ENCODE measurements at places on chromosomes 3 and 15.

DNA sequence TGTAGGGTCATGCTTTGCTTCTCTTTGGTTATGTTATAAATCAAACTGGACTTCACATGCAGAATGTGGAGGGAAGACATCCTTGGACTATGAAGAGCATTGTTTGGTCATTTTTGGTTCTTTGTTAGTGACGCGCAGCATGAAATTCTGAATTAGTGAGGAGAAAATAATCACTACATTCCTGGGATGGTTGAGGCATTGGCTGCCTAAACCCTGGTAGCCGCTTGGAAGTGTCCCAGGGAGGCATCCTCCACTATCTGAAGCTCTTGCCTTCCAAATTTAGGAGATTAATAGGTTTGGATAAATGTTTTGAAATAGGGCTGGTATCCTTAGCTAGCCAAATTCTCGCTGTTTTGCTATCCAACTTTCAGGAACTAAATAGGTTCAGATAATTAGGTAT lies 96.2 kb downstream of the CLSTN2 start:
- no peak for DNase-seq

- DNase-seq = no peak
Measured at GRCh38 chr3:37701734-37702433, 159.8 kb upstream of the CTDSPL start.

DNA sequence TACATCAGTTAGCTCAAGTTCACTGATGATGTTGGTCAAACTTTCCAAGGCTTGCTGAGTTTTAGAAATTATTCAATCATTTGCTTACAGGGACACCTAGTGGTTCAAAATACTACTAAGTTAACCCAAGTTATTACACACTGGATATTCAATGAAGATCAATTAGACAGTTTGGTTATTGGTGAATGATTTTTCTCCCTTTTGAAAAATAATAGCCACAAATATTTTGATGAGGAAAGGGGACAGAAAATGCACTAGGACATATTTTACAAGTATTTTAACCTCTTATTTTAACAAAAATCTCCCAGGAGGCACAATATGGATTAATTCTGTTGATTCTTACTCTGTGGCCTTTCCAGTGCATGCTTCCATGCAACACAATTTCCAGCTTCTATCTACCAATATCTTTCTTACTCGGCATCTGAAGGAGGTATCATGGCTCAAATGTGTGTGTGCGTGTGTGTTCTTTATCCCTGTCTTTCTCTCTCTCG lies 20.1 kb upstream of the GOLGA6L2 start:
- no peak for DNase-seq

GRCh38 chr3:133040696-133041523 lies 2.7 kb downstream of the TMEM108 start:
- peak; percentile 34 for DNase-seq

DNA sequence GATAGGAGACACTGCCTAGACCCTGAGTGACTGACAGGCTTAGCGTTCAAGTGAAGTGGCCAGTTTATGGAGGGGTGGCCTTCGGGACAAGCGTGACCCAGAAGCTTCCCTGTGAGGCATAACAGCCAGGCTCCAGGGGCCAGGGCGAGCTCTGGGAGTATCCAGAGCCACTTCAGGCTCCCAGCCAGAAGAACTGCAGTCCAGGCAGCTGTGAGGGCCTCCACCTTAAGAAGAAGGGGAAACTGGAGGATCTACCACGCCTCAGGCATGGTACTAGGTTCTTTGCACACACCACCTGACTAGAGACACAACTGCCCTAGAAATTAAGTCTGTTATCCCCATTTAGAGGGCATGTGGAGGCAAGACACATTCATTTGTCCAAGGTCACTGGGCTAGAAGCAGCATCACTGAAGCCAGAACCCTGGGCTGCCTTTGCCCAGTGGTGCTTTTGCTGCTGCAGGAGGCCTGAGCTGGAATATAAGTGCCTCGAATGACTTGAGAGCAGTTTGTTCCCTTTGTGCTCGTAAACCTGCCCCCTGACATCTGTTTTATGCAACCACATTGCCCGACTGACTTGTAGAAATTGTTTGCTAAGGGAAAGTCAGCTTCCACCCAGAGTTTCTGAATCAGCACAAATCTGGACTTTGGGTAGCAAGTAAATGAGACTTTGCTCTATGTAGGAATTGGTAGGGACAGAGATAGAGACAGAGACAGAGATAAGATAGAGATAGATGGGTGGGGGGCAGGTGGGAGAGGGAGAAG lies 23.3 kb downstream of the RASGRF1 start:
- no peak for DNase-seq

GRCh38 chr15:68642491-68642845 lies 63.7 kb downstream of the CORO2B start:
- DNase-seq = no peak

- DNase-seq = no peak
Measured at GRCh38 chr3:60652829-60653228, 598.4 kb downstream of the FHIT start.

DNA sequence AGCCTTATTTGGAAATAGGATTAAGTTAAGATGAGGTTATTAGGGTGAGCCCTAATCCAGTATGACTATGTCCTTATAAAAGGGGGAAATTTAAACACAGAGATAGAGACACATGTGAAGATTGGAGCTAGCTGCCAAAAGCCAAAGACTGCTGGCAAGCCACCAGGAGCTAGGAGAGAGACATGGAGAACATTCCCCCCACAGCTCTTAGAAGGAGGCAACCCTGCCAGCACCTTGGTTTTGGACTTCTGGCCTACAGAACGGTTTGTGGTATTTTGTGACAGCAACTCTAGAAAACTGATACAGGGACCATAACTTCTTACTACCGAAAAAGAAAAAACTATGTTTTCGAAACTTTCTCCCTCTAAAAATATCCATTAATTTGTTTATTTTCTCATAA lies 245.3 kb upstream of the RARB start:
- no peak for DNase-seq

DNA sequence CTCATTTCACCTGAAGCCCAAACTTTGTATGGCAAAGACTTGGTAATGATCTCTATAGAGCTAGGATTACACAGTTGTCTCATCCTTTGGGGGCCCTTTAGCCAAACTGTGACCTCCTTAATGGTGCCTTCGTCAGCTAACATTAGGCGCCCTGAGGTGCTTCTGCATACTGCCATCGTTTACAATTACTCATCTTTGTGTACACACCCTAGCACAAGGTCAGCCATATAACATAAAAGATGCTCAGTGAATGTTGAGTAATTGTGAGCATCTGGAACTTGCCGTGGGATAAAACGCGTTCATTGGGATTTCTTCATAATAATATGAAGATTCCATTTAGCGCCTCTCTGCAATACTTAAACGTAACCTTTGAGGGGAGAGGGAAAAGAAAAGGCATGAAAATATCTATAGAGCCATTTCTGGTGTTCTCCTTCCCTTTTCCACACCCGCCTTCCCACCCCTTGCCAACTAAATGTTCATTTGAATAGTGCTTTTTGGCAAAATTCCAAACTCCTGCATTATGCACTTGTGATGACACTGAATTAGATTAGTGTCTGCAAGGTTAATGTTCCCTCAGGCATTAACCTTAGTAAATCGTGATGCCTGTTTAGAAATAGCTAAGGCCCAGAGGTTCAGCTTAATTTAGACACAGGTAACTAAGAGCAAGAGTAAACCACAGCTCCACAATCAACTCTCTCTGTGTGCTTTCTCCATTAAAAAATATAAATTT lies 990 bp upstream of the ZNF148 start:
- no peak for DNase-seq

DNA sequence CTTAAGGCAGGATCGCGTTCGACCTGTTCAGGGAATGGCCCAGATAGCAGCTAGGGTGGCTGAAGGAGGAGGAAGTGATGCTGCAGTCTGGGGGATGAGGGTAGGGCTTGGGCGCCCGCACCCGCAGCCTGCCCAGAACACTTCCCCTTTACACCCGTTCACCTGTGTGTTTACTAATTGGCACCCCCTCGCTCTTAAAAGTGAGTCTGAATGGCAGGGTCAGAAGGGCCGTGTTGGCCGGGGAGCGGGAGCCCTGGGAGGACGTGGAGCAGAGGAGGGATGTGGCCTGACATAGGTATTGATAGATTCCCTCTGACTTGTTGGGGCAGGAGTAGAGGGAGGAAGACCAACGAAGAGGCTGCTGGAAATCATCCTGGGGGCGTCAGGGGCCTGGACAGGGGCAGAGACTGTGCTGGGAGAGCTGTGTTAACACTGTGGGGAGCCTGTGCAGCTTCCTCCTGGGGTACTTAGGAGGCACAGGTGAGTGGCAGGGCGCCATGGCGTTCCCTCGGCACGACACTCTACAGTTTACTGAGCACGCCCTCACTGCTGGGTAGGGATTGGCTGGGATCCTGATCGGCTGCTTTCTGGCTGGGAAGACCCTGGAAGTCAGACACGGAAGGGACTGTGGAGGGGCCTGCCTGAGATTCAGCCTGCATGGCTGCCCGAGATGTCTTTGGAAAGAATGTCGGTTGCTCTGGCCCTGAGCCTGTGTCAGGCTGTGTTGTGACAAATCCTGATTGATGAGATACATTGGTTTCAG lies 51.7 kb downstream of the SLC6A6 start:
- DNase-seq = no peak

GRCh38 chr3:141729240-141729639 lies 8.9 kb upstream of the RNF7 start:
- no peak for DNase-seq

DNA sequence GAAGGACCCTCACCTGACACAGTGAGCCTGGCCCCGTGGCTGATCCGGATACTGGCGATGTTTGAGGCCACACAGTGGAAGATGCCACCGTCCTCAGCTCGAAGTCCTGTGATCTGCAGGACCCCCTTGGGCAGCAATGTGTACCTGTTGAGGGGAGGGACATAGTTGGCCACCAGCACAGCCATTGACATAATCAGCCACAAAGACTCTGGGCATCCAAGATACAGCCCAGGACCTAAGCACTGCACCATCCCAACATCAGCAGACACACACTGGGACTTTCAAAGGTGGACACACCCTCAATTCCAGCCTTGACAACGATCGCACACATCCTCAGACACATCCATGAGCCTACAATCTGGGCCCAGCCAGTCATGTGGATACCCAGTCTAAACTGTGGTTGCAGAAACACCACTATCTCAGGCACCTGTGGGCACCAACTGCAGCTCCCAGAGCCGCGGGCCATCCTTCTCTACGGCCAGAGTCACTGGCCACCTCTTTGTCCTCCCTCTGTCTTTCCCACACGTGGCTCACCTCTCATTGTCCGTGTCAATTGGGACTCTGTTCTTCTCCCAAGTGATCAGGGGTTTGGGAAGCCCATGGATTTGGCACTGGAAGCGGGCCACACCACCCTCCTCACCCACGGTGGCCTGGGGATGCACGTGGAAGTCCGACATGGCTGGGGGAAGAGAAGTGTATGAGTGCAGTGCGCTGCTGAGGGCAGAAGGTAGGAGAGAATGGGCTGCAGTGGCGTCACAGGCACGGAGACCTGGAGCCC lies 31.0 kb downstream of the RNU5B-1 start:
- DNase-seq = no peak

- no peak for DNase-seq
Measured at GRCh38 chr3:190619353-190619752, 105.5 kb downstream of the IL1RAP start.

GRCh38 chr15:88066636-88067330 lies 189.8 kb downstream of the NTRK3 start:
- DNase-seq = no peak

GRCh38 chr3:59654480-59655417 lies 604.9 kb upstream of the CFAP20DC start:
- DNase-seq = no peak

GRCh38 chr15:55254916-55255679 lies 34.5 kb downstream of the RAB27A start:
- DNase-seq = no peak

GRCh38 chr3:126982126-126982470 lies 817 bp upstream of the PLXNA1 start:
- peak; percentile 56 for DNase-seq

DNA sequence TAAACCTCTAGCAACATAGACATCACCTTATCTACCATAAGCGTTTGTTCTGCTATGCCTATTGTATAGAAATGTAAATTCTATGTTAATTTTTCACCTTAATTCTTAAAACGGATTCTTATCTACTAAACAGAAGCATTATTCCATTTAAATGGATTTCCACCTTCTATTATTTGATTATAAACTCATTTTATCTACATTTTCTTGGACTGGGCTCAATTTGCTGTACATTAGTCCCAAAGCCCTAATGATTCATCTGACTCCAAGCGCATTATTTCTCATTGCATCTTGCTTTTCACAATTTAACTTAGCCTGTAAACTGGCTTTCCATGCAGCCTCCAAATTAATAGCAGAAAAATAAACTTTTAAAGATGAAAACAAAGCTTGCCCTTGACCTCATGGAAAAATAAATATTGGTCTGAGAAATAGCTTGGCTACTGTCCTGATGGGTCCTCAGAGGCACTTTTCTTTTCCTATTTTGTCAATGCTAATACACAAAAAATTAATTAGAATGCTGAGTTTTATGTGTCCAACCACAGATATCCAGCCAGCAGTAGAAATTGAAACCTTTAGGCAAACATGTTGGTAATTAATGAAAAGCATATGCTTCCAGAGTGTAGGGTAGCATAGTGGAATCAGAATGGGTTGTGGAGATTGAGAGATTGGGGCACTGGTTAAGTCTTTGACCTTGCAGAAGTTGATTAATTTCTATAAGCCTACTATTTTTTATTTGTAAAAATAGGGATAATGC lies 81.4 kb upstream of the CFAP20DC start:
- DNase-seq = no peak

DNA sequence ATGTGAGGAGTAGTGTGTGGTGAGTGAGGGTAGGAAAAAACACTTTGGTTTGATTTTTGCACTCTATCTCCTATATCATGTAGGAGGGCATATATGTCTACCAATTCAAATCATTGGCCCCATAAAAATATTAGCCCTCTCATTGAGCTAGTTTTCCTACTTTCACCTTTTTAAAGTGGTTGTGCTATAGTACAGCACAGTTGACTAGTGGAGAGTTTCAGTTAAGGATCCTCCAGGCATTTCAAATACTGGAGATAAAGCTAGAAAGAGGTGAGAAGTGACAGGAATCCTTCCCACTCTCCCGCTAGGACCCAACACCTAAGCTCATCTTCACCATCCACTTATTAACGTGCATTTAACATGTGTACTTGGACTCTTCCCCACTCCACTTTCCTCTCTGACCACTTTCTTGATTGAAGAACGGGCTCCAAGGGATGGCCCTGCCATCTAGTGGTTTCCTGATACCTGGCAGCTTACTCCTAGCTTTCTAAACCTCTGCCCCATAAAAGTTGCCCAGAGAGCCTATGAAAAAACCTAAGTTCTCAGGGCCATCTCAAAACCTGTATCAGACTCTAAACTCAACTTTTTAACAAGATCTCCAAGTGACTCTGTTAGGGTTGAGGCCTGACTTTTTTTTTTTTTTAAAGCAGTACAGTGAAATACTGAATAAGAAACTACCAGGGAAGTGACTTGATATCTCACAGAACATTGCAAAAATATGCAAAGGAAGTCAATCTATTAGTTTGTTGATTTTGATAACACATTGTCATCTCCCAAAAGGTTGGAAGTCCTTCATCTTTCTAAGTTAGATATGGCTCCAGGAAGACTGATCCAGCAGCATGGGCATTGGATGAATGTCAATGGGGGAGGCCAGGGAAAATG lies 17.9 kb downstream of the IL12A start:
- DNase-seq = peak; percentile 65

GRCh38 chr3:186566772-186567071 lies 417 bp downstream of the TBCCD1 start:
- DNase-seq = no peak

GRCh38 chr3:69948246-69948862 lies 51.2 kb upstream of the SAMMSON start:
- DNase-seq = peak; percentile 13
